ENCODE measurements at places on chromosomes 5 and 9.

- no peak for DNase-seq
Observed at GRCh38 chr5:145471026-145471425, 364.1 kb downstream of the PRELID2 start.

DNA sequence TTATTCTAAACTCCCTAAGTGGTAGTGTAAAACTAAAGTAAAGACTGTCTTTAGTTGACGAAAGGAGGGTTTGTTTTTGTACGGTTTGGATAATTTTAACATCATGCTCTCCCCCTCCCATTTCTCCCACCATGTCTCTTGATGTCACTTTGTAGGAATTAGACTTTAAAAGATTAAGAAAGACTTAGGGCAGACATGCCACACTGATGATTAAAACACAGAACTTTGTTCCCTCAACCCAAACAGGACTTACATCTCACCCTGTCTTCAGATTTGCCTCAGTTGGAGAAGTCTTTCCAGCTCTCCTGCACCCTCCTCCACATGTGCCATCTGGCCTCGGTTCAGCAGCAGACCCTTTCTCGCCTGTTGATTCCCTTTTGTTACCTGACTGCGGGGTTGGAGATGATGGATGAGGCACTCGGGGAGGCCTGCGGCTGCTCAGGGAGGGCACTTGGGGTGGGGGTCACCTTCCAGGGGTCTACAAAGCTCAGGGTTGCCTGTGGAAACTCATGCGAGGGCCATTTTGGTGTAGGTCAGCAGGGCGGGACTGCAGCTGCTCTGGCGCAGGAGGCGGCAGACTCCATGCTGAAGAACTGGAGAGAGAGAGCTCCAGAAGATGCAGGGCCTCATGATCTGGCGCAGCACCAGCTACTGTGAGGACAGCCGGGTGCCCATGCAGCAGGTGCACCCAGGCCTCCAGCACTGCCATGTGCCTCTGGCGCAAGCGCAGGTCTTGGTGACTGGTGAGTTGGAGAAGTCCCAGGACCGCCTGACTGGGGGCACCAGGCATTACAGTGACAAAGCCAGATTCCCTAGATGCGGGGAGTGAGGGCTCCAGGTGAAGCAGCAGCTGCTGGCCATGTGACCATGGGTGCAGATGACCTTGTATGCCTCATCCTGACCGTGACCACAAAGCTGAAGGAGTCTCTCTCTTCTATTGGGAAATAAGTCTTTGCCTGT is 24.5 kb upstream of the EXOC3 start:
- no peak for DNase-seq

DNA sequence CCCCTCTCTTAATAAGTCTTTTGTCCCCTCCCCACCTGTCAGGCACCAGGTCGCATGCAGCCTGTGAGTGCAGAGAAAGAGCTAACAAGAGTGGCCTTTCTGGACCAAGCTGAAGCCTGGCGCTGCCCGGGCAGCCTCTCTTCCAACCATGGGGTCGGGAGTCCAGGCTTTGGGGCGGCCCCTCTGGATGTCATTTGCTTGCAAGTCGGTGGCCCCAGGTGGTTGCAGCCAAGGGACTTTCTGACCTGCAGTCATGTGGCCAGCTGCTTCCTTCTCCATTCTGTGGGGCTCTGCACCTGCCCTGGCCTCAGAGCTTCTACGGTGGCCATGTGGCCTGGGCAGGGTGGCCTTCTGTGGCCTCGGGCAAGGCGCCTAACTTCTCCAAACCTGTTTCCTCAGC is 159.7 kb downstream of the DAB2IP start:
- DNase-seq: no peak

DNA sequence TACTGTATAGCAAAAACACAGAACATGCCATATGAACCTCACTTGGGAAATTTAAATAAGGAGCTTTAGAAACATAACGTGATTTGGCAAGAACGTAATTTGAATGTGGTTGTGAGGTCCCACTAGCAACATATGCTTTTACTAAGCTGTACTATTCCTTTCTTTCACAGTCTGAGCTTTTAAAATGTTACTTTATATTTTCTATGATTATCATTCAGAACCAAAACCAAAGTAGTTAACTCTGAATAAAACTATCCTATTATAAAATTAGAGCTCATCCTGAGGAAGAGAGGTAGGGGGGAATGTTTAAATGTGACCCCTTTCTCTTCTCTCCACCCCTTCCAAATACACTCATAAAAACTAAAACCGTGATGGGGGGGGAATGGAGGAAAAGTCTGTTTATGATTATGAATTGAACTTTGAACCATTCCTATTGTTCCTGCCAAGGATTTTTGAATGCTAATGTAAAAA is 435.7 kb downstream of the NFIB start:
- no peak for DNase-seq

- DNase-seq: no peak
Observed at GRCh38 chr5:146082798-146083197, 22.6 kb downstream of the PLAC8L1 start.

DNA sequence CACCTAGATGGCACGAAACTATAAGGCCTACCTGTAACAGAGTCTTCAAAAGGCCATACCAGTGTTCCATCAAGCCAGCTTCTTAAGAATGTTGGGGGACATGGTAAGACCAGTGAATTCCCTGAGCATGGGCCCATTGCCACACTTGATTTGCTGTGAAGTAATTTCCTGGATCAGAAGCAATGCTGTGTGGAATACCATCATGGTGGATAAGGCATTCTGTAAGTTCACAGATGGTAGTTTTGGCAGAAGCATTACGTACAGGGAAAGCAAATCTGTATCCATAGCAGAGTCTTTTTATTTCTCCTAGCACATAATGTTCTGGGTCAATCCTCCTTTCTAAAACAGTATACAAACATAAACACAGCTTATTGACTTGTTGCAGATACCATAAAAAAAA is 89.1 kb upstream of the MAST4 start:
- DNase-seq: no peak

GRCh38 chr9:100848726-100849125 is 179.8 kb upstream of the PLPPR1 start:
- DNase-seq: no peak

DNA sequence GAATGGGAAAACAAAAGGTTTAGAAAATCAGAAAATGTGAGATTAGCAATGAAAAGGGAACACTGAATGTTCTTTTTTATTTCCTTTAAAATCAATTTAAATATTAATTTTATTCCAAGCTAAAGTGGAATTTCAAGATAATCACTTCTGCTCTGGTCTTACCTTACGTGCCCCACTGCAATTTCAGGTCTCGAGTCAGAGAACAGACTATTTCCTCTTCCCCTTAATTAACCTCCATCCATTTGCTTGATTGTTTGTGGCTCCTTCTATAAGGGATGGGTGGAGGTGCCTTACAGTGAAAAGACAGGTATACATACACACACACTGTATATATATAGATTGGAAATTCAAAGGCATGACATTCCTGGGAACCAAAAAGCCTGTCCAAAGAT is 137.1 kb downstream of the SUSD1 start:
- DNase-seq: no peak
